ENCODE measurements at places on chromosomes 2 and 18. TPM values are rescaled to one million over a fixed set of nuclear protein-coding genes. Genes with fewer than 3 reads are reported as not detected.

ATG16L1 gene
- 23.6 TPM for polyA plus RNA-seq

MLPH gene
- polyA plus RNA-seq: 2.6 TPM

- DNase-seq: no peak
Measured at GRCh38 chr2:31529256-31529655, 51.5 kb downstream of the SRD5A2 start.

DNA sequence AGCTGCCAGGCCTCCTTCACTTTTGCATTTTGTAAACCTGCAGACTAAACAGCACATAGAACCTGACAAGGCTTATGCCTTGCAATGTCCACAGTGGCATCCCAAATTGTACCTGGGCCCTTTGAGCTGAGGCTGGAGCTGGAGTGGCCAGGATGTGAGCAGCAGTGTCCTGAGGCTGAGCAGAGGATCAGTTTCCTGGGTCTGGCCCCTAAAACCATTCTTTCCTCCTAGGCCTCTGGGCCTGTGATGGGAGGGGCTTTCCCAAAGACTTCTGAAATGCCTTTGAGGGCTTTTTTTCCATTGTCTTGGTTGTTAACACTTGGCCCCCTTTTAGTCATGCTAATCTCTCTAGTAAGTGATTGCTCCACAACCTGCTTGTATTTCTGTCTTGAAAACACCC, 32.8 kb downstream of the FSIP2 start:
- DNase-seq: no peak

SUPT7L gene
- polyA plus RNA-seq: 51.1 TPM

GRCh38 chr2:187525163-187525900, 28.9 kb downstream of the TFPI start:
- DNase-seq: no peak

BMP10 gene
- polyA plus RNA-seq: not detected

- no peak for DNase-seq
Measured at GRCh38 chr2:33680644-33681363, 81.7 kb upstream of the FAM98A start.

DNA sequence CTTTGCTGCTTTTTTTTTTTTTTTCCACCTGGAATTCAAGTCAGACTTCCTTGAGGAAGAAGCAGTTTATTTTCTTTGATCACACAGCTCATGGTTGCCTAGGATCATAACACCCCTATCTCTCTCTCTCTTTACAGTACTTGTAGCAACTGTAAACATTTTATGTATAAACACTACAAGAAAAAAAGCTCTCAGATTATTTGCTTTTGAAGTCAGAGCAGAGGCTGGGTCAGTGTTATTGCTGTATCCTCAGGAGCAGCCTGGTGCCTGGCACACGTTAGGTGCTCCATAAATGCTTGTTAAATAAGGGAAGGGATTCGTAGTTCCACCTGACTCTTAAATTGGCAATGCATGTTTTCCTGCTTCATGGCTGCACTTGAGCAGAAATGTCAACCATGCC, 221.2 kb downstream of the TGIF1 start:
- no peak for DNase-seq
